Sciatic nerve (tissue), 2 donors: ENCODE measurements at places on chromosomes 16 and 17.

- no peak for DNase-seq
Measured at GRCh38 chr17:75105126-75106080, 4.4 kb upstream of the ARMC7 start.

GRCh38 chr16:89453501-89454321 is 36.6 kb downstream of the ANKRD11 start:
- no peak for DNase-seq

- DNase-seq: no peak
Measured at GRCh38 chr17:79057737-79058385, 16.8 kb upstream of the ENGASE start.

- DNase-seq: no peak
Measured at GRCh38 chr16:11402051-11402744, 56.9 kb downstream of the RMI2 start.

- DNase-seq: no peak
Measured at GRCh38 chr16:56294579-56294978, 103.3 kb downstream of the GNAO1 start.

DNA sequence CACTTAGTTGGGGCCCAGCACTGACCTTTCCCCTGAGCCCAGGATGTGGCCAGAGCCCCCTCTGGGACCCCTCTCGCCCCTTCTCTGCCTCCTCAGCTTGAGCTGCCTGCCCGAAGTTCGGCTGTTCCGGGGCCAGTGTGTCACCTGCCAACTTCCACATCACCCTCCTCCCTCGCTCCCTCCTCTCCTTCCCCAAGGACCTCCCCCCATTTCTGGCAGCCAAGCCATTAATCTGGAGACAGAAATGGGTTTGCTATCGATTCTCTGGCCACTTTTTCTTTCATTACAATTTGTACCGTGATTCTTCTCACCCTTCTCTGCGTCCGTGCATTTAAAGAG is 8.8 kb upstream of the ADAM11 start:
- no peak for DNase-seq

DNA sequence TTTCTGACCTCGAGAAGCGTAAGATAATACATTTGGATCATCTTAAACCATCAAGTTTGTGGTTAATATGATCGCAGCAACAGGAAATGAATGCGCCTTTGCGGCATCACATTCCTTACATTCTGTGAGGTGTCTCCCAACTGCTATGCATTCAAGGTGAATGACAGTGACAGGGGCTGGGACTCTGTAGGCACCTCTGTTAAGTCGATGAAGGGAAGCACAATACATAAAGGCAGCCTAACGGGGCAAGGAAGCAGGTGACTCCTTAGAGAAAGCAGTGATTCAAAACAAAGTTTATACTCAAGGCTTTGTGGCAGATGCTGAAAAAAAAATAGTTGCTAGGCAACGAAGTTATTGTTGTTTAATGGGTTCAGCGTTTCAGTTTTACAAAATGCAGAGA is 21.6 kb upstream of the EVPL start:
- no peak for DNase-seq

DNA sequence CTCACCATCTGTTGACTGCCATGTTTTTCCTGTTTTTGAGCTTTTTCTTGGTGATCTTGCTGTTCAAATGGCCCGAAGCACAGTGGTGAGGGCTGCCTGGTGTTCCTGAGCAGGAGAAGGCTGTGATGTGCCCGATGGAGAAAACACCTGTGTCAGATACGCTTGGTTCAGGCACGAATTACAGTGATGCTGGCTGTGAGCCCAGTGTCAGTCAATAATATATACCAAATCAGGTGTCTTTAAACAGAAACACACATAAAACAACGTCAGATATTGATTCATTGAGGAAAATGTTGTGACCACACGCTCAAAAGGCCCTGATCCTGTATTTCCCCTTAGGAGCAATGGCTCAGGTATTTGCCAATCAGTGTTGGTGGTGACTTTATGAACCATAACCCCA is 111.7 kb downstream of the SDR42E1 start:
- no peak for DNase-seq

DNA sequence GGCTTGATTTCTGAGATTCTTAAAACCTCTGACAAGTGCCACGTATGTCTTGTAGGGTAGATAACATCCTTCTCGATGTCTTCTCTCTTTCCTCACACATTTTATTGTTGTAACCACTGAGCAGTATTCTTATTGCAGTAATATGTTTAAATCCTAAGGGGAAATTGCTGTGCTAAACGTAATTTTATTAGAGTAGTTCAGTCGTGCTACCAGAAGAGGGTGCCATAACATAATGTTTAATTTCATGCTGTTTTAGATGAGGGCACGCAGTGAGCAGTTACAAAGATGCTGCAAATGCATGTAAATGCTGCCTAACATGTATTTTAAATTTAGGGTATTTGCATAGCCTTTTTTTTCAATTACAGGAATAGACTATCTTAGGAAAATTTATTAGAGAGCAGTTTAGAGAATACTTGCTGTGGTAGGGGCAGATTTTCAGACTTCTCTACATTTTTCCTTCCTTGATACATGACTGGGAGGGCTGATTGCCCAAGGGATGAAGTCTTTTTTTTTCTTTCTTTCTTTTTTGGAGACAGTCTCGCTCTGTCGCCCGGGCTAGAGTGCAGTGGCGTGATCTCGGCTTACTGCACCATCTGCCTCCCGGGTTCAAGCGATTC is 51.7 kb downstream of the GAN start:
- no peak for DNase-seq
